ENCODE measurements at places on chromosomes 3 and 15.

- no peak for DNase-seq
Observed at GRCh38 chr15:48337607-48338006, 6.4 kb downstream of the DUT start.

DNA sequence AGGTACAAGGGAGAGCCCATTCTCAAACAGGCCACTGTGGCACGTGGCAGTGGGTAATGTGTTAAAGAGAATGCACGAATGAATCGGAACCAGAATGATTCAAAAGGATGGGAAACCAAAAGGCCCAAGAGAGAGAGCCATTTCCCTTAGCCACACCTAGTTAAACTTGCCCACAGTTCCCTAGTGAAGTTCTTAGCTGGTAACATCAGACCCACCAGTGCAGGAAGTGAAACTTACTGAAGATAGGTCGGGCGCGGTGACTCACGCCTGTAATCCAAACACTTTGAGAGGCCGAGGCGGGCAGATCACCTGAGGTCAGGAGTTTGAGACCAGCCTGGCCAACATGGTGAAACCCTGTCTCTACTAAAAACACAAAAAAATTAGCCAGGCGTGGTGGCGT, 97.1 kb downstream of the MEX3B start:
- DNase-seq: no peak

GRCh38 chr3:160780245-160780644, 24.2 kb downstream of the PPM1L start:
- no peak for DNase-seq

DNA sequence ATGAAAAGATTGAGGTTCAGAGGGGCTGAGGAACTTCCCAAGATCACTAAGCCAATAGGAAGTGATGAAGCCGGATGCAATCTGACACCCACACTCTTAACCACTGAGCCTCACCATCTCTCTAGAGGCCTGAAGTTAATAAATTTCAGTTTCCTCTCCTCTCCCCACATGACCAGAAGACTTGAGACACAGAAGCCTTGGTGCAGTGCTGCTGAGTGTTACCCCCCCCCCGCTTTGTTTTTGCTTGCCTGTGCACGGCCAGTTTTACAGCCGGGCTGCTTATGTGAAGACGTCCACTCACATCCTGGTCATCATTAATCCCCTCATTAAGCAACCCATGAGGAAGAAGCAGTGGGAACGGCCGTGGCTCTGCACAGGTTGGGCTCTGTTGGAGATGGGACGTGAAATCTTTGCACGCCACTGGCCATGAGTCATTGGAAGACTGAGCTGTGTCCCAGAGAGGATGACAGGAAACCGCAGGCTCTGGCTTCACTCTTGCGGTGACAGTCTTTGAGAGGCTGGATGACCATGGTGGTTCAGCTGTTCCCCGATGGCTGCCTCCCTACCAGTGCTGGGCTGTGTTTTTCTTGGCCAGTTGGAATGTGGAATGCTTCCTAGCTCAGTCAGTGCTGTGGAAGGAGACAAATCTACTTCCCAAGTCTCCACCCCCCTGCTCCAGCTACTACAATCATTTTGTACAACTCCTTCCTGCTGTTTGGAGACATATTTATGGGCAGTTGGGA, 232.6 kb upstream of the LRTM1 start:
- DNase-seq: no peak

DNA sequence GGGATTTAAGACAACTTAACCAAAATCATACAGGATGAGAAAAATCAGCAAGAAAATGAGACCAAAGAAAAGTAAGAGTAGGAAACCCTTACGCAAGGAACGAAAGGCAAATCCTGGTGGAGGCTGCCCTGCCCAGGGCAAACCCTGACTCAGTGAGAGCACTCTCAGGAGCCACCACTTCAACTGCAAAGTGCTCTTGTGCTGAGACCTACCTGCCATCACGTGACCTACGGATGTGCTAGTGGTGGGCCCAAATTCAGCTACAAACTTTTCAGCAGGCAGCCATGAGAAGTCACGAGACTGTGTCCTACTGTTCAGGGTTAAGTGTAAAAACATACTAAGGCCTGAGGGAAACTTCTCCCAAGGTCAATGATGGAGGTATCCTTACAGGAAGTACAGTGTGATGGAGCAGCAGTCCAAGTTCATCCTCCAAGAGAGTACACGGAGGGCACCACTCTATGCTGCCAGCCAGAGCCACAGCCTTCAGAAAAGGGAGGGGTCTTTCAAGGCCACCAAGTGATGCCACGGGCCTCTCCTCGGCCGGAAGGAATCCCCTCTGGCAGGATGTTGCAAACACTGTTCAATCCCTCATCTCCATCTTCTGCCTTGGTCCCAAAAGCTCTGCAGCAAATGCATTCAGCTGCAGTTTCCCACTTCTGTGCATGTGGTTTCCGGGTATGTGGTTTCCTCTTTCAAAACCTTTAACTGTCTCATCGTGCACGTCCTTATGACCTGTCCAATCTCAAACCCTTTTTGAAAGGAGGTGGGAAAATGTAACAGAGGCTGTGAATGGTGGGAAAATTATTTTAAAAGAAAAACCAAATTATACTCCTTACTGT, 9.5 kb downstream of the CHSY1 start:
- no peak for DNase-seq

DNA sequence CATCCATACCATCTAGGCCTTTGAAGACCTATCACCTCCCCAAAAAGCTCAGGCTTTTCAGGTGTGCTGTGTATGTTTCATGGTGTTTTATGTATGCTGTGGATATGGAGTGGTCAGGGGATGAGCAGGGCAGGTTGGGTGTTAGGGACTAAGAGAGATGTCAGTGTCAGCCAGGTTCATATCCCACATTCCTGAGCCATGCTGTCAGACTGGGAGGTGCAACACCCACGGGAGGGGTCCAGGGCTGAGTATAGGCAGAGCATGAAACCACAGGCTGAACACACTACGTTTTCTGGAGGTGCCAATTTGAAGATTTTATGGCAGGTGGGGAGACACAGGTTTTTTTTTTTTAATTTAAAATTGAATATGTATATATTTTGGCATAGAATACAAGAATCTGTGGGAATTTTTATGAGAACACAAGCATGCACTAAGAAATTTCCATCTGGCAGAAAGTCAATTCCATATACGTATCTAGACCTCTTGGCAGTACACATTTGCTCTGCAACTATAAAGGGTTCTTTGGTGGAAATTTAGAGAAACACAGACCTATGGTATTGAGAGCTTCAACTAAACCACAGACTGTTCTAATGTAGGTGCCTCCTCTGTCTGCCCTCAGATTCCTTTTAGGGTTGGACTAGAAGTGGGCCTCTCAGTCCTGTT, 101.9 kb upstream of the RNU6-1 start:
- DNase-seq: no peak

DNA sequence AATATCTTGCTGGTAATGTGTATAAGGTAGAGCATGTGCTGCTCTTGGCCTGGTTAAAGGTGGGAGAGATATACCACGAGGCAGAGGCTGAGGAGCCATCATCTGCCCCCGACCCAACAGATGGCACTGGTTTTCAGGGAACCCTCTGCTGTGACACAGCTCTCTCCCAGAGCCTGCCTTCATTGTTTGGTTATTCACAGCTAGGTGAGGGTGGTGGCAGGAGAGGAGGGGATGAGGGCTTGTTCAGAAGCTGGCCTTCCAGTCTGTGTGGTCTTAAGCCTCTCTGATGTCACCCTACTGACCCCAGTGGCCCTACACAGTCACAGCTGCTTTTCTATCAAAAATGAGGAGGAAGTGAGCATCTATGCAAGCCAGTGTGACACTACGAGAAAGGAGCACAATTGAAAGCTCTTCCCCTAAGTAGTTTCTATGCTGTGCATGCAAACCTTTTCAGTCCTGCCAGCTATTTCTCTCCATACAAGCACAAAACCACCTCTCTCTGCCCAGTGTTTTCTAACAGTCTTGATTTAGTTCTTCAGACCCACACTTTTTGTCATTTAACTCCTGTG, 258.4 kb upstream of the AGTR1 start:
- DNase-seq: no peak

GRCh38 chr15:95644100-95644875, 686.2 kb upstream of the NR2F2 start:
- DNase-seq: no peak

DNA sequence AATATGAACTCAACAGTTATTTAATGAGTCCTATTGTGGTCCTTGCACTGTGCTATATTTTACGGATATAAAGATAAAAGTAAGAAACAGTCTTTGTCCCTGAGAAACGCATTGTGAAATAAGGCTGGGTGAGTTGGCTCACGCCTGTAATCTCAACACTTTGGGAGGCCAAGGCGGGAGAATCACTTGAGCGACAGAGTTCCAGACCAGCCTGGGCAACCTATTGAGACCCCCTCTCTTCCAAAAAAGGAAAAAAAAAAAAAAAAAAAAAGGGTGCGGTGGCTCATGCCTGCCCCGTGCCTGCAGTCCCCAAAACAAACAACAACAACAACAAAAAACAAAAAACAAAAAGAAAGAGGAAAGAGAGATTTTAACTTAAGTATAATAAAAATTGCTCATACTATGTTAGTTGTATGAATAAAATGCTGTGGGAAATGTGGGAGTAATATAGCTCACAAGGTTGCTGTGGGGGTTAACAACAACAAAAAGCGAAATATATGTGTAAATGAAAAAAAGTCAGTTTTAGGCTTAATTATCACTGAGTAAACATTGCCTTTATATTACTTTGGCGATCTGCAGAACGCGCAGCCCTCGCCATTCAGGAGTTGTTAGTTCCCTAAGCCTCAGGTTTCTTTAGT, 461 bp upstream of the FNDC3B start:
- DNase-seq: no peak

GRCh38 chr15:67838789-67839332, 984 bp downstream of the RNU6-1 start:
- no peak for DNase-seq

DNA sequence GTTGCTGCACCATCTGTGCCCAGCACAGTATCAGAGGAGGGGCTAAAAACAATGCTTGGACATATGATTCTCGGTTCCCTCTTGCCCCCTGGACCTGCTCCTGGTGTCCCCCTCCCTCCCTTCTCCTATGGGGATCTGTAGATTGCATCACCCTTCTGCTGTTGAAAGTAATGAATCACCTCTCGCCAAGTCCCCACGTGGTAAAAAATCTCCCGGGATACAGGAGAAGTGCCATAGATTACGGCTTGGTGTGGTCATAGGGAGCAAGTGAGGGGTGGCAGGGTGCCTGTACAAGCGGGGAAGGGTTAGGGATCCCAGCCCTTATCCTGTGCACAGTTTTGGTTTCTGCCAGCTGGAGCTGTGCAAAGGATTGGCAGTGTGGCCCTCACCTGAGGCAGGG, 37.7 kb downstream of the AMOTL2 start:
- no peak for DNase-seq

DNA sequence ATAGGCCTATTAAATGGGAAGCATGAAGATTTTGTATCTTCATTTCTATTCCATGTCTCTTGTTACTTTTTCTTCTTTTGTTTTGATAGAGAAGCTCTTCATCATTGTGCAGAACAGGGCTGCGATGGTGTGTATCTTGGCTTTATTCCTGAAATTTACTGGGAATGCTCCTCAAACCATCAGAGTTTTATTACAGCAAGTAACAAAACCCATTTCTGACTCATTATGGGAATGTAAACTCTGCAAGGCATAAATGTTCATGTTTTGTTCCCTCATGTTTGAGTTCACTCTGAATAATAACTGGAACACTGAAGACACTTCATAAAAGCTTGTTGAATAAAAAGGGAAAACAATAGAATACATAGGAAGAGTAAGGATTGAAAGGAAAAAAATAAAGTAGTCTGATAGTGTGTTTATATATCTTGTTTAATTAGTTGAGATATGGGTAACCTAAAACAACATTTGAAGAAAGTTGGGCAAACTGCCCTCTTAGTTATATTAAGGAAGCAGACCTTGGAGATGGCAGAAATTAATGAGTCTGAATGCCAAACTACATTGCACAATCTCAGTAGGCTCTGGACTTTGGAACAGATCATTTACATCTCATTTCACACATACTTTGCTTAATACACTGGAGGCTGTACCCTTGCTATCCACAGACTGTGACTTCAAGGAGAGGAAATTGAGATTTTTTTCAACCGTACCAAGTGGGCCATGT, 521.5 kb downstream of the GRM7 start:
- DNase-seq: no peak

DNA sequence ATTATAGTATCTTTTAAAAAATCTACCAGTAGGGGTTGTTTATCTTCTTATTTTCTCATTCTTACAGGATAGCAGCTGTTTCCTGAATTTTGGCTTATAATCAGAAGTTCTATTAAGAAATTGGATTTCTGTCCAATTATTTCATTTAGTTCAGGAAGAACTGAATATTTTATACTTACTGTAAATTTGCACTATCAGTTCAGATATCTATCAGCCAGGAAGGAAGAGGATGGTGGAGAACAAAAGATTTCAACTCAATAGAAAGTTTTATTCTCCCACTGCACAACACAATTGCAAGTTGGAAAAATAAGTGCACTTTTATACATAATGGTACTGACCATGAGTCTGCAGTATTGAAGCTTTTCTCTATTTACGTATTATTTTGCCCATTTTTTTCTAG, 400.9 kb downstream of the PLOD2 start:
- DNase-seq: no peak

DNA sequence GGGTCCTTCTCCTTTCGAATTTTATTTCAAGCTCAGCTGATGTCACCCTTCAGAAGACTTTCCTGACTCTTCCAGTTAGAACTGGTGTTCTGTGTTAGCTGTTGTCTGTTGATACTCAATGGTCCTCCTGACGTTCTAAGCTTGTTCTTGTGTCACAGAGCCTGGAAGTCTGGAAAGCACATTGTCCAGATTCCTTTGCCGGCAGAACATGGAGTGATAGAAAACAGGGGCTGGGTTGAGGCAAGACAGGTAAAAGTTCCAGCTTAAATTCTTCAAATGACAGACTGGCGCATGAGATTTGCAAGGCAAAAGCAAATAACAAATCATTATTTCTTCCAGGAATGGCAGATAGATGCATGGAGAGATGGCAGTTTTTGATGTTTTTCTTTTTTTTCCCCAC, 102.0 kb upstream of the CLSTN2 start:
- no peak for DNase-seq

DNA sequence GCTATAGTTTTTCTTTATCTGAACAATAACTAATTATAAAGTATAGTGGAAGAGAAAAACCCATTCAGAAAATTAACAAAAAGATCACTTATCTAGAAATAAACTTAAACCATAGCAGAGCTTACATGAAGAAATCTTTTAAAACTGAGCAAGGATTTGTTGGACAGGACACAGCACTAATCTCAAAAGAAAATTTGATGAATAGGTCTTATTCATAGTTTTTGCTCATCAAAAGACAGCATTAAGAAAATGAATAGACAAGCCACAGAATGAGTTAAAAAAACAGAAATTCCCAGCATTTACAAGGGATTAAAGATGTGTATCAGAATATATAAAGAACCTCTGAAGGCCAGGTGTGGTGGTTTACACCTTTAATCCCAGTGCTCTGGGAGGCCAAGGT, 29.5 kb downstream of the PIK3CA start:
- no peak for DNase-seq

- DNase-seq: no peak
Observed at GRCh38 chr15:86256628-86257027, 177.0 kb downstream of the AGBL1 start.

DNA sequence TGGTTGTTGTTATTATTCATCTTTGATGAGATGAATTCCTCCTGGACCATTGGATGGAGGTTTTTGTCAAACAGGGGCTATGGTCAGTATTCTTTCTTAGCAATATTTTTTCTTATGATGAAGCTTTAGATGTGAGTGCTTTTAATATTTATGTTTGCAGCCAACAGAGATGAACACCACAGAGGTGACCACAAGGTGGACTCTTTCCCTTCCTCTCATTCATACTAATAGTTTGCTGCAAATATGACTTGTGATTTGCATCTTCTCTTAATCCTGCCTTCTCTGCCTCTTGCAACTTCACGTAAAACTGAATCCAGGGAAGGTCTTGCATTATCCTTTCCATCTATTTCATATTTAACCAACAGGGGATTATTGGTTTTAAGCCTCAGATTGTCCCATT, 473.1 kb upstream of the UBE2E2 start:
- DNase-seq: no peak

- no peak for DNase-seq
Observed at GRCh38 chr3:111476701-111477100, 65.3 kb upstream of the CD96 start.

Measured in stimulated activated CD4-positive, alpha-beta T cell treated with anti-CD3 and anti-CD28 coated beads, Interleukin-4, amount 100 ng/mL, for 1 hour (primary cell).